Immature natural killer cell (primary cell): ENCODE measurements at places on chromosomes 12 and 14. TPM values are rescaled to one million over a fixed set of nuclear protein-coding genes. Genes with fewer than 3 reads are reported as not detected.

DNA sequence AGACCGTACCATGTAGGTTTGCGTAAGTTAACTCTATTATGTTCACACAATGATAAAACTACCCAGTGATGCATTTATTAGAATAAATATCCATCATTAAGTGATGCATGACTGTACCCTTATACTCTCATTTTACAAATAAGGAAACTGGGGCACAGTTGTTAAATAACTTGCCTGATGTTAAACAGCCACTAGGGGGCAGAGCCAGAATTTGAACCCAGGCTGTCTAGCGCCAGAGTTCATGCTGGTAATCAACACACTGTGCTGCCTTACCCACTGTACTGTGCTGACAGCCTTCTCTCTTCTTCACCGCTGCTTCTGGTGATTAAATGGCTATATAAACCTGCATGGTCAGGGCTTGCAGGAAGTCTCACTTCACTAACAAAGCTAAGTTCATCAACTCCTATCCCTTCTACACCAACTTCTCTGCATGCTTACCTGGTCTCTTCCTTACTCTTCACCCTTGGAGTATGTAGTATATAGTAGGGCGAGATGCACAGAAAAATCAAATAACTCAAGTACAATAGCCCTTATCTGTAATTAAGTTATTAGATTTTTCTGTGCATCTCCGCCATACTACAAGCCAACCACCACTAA lies 43.6 kb upstream of the APPL2 start:
- peaks cover 6% of the 10 kb centered on the region for H3K27me3 ChIP-seq
- H3K27ac ChIP-seq: no peak overlapping the region
- peaks cover 6% of the 10 kb centered on the region for H3K4me1 ChIP-seq

IL26 gene
- polyA plus RNA-seq: not detected

LGR5 gene
- polyA plus RNA-seq: not detected

RFX4 gene
- polyA plus RNA-seq: not detected

DNA sequence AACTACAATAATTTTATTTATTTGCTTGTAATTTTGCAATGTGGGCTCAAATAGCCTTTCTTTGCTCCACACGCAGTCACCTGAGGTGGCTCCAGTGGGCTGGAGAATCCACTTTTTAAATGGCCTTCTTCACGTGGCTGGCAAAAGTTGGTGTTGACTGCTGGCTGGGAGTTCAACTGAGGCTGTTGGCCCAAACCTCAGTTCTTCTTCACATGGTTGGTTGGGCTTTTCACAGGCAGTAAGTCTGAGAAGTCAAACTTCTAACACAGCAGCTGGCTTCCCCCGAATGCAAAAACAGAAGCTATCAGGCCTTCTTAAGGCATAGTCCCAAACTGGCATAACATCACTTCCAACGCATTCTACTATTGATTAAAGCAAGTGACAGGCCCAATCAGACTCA lies 2.1 kb upstream of the OXA1L start:
- no peak for DNase-seq
- H3K4me1 ChIP-seq: peaks cover 29% of the 10 kb centered on the region
- H3K4me3 ChIP-seq: no peak overlapping the region
- H3K27me3 ChIP-seq: peaks cover 9% of the 10 kb centered on the region

DNA sequence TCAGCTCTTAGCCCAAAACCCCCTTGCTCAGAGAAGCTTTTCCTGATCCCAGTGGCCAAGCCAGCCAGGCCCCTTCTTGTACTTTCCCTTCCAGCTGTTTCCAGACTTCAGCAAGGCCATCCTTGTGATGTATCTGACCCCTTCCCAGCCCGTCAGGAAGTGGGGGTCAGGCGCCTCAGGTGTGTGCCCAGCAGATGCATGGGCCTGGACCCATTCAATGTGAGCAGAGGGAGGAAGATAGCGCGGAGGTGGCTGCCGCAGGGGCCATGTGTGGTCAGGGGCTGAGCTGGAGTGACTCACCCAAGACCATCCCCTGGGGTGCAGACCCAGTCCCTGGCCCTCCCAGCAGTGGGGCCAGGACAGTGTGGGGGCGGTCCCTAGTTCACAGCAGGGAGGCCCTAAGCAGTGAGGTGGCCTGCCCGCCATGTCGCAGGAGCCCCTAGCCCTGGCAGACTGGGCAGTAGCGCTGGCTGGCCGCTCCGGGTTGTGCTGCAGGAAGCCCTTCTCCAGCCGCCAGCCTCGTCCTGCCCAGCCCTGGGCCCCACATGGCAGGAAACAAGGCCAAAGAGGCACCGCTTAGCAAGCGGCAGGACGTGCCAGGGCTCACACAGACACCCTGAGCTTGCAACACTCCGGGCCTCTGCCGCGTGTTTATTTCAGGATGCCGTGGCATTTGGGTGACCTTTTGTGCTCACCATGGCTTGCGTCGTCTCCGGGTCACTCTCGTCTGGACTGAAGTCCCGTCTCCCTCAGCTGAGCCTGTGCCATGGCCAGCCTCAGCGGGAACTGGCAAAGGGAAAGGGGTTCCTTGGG lies 12.0 kb downstream of the ADSS1 start:
- H3K4me3 ChIP-seq: no peak overlapping the region
- H3K27ac ChIP-seq: no peak overlapping the region
- no peak for DNase-seq
- H3K36me3 ChIP-seq: no peaks in the 10 kb centered on the region
- H3K4me1 ChIP-seq: no peaks in the 10 kb centered on the region
- no peaks in the 10 kb centered on the region for H3K27me3 ChIP-seq

DNA sequence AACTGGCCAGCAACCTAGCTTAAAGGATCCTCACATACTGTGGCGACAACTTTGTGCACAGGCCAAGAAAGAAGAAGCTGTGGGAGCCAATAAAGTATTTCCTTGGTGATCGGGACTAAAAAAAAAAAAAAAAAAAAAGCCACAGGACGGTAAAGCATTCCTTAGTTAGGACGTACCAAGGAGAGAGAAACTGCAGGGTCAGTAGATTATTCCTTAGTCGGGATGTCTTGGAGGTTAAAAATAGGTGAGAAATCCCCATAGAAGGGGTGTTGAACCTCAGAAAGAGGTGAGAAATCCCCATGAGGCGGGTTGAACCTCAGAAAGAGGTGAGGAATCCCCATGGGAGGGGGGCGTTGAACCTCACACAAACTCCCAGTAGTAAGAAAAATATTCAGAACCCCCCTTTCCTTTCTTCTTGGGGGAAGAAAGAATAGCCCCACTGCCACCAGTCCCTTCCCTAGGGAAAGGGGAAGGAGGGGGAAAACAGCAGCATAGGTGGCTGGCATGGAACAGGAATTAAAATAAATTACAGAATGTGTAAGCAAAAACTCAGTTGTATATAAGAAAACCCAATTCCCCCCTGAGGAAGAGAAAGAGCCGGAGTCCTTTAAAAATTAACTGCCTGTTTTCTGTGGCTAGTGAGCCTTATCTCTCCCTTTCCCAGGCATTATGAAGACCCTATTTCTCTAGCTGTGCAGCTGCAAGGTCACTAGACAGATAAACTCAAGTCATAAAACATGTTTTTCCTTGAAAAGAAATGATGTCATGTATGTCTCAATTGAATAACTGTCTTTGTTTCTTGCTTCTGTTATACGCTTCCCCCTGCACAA lies 26.8 kb downstream of the KLRK1 start:
- H3K27me3 ChIP-seq: peaks cover 2% of the 10 kb centered on the region
- H3K4me1 ChIP-seq: peaks cover 35% of the 10 kb centered on the region
- H3K27ac ChIP-seq: no peak overlapping the region
- peaks cover 12% of the 10 kb centered on the region for H3K36me3 ChIP-seq
- no peak for DNase-seq

RCOR1 gene
- 0.24 TPM for polyA plus RNA-seq
